ENCODE measurements at places on chromosomes 13 and 19.

DNA sequence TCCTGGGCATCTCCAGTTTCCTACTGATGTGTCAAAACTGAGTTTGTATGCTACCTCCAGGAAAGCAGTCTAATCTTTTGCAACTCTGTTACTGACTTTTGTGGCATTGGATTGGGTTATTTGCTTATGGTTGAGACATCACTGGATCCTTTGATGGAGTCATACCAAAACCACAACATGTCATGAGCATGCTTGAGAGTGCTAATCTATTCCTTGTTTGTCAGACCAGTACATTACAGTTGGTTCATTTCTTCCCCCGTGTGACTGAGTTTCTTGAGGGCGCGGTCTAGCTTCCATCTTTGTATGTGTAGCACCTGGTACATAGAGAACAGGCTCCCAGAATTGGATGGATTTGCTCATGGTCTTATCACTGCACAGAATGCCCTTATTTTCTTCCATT lies 43.2 kb downstream of the SUGT1 start:
- DNase-seq = no peak

- no peak for DNase-seq
Observed at GRCh38 chr13:18996627-18997051, 185.0 kb downstream of the TUBA3C start.

DNA sequence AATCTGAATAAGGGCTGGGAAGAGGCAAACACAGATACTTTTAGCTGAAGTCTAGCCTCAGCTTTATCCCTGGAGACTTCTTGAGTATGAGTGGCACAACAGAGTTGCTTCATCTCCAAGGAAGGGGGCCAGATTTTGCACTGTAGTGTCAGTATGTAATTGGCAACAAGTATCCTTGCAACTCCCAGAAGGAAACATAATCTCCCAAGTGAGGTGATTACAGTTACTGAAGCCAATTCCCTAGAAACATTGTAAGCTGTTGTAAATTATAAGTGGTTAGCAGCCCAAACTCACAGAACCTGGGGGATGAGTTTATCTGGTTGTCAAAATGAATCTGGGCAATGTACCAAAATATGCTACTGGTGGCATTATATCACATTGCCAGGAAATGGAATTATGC lies 2065.7 kb upstream of the PCDH20 start:
- DNase-seq = no peak

DNA sequence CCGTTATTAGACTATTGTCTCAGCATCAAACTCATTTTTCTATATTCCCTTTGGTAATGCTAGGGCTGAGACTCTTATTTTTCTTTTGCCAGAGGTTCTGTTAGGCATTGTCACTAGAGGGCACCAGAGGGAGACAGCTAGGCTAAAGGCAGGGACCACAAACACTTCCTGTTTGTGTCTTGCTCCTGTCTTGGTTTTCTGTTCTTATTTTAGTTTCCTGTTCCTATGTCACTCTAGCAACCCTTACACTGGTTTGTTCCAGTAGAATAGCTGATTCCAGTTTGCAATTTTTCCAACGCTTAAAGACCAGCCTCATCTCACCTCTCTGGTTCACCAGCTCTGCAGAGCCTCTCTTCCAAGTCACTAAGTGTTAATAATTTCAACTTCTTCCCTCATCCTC lies 772.0 kb downstream of the DIAPH3 start:
- DNase-seq = no peak

DNA sequence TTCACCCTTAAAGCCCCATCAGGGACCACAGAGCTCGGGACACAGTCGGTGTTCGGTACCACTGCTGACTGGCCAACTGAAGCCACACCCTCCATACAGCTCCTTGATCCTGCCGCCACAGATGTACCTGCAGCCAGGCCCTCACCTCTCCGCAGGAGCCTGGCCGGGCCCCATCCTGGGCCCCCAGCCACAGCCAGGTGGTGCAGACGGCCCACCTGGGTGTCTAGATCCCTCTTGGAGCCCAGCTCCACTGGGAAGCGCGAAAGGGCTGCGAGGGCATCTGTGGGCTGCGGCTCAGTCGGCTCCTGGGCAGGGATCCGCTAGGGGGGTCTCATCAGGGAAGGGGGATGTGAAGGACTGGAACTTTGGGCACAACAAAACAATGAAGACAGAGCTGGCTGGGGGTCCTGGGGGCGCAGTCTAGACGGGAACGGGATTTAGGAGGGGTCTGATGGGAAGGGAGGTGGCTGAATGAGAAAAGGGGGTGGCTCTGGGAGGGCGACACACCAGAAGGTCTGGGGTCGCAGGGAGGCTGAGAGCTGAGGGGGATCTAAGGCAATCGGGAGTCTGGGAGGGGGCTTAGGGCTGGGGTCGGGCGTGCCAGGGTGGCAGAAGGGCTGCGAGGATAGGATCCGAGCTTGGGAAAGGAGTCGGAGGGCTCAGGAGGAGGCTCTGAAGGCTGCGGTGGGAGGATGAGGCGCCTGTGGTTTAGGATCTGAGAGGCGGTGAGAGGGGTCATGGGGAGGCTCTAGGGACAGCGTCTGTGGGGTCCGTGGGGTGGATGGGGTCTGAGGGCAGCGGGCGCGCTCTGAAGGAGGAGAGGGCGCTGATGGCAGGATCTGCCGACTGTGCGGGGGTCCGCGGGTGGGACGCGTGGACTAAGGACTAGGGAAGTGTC lies 15.8 kb downstream of the PRODH2 start:
- DNase-seq = no peak

- no peak for DNase-seq
Observed at GRCh38 chr19:31504221-31504620, 155.0 kb upstream of the TSHZ3 start.

DNA sequence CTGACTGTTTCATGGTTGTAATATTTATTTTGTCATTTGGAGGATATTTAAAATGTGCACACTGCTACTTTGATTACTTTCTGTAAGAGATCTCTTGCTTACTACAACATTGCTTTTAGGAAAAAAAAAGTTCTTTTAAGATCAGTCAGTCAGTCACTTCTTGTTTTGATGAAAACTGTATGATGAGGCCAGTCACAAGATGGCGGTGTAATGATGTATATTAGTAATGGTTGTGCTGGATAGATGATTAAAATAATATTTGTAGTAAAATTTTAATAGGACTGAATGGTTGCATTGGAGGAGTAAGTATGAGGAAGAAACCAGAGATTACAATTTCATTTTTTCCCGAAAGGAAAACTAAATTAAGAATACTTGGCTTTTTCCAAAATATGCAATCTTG lies 2411.1 kb downstream of the PCDH9 start:
- DNase-seq = no peak

- DNase-seq = no peak
Observed at GRCh38 chr13:67277581-67277980, 47.4 kb upstream of the PCDH9 start.

- no peak for DNase-seq
Observed at GRCh38 chr19:22533761-22534160, 100.4 kb upstream of the ZNF492 start.

- DNase-seq = peak; percentile 74
Observed at GRCh38 chr19:2636897-2637683, 65.4 kb downstream of the GNG7 start.

DNA sequence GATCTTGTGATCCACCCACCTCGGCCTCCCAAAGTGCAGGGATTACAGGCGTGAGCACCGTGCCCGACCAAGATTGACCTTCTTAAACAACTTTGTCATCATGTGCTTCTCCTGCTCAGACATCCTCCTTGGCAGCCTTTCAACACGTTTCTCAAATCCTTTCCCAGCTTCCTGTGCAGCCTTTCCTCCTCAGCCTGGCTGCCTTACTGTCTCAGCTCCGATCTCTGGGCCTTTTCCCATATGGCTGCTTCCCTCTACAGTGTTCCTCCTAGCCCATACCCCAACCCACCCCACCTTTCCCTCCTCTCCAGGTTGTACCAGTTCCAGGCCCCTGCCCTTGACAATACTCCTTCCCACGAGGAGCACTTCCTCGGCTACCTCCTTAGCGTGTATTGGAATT lies 7.2 kb downstream of the PHF11 start:
- no peak for DNase-seq

- DNase-seq = no peak
Observed at GRCh38 chr13:111515635-111516034, 195.2 kb downstream of the TEX29 start.

- no peak for DNase-seq
Observed at GRCh38 chr19:18649371-18650020, 12.7 kb downstream of the KLHL26 start.

GRCh38 chr13:85828094-85828684 lies 29.0 kb upstream of the SLITRK6 start:
- DNase-seq = no peak

DNA sequence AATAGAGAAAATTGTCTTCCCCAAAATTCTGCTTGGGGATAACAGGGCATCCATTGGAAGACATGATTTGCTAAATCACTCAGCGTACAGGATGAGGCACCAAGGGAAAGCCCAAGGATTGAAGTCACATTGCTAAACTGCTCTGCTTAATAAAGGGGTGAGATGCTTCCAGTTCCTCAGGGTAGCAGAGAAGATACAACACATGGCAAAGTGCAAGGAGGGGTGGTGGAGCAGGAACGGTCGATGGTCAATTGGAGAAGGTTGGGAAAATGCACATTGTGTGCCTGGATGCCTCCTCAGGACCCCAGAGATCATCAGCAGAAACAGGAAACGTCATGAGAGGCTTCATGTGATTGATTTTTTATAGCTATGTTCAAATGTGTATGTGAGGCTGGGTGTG lies 116.3 kb upstream of the SOX1 start:
- no peak for DNase-seq

DNA sequence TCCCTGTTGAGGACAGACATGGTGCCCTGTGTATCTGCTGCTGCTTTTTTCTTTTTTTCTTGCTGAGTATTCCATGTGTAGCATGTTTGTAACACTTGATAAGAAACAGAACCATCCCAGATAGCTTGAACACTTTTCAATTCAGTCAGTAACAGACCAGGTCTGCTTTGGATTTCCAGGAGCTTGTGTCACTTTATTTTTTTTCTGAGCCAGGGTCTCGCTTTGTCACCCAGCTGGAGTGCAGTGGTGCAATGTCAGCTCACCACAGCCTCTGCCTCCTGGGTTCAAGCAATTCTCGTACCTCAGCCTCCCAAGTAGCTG lies 43.7 kb downstream of the BBC3 start:
- no peak for DNase-seq

DNA sequence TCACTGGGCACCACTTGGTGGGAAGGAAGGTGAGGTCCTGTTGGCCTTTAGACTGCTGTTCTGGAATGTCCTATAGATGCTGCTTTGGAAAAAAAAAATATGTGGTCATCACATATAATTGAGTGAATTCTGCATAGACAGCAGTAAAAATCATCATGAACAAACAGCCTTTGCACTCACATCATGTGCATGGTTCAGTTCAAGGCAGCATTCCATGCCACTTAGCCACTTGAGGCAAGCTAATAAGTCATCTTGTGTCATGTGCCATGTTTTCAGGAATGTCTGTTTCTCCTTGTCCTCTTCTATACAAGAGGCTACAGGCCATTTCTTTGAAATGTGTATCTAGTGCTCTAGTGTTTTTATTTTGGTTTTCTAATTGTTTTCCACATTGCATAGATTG lies 43.9 kb upstream of the TSC22D1 start:
- DNase-seq = no peak

DNA sequence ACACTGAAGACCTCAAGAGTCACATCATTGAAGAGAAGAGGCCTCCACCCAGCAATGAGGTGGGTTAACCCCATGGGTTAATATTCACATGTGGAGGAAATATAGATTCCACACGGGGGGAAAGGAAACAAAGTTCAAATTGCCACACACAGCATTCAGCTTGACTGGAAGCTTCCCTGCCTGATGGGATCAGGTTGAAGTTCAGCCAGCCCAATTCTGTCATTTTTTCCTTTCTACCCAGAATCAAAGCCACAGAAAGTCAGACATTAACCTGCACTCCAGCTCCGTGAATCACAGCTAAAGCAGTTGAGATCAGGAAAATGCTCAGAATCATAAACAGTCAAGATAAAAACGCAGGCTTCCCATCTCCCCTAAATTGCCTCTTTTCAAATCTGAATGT lies 208.7 kb upstream of the OBI1 start:
- no peak for DNase-seq

DNA sequence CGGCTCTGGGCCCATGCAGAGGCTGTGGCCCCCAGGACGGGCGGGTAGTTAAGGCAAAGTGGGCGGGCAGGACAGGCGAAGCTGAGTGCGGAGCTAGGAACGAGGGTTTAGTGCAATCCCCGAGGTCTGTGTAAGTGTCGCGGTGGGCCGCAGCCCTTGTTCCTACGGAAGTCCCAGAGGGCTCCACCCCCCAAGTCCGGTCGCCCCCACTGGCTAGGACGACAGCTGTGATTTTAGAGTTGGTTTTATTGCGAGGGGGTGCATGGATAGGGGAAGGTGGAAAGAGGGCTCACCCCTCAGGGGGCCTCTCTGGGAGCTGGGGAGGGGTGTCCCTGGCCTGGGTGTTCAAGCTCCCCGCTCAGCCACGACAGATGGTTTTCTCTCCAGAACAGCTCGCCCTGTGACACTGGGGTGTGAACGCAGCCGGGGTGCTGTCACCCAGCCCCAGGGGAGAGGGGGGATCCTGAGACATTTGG lies 21.7 kb downstream of the ZBTB7A start:
- no peak for DNase-seq

DNA sequence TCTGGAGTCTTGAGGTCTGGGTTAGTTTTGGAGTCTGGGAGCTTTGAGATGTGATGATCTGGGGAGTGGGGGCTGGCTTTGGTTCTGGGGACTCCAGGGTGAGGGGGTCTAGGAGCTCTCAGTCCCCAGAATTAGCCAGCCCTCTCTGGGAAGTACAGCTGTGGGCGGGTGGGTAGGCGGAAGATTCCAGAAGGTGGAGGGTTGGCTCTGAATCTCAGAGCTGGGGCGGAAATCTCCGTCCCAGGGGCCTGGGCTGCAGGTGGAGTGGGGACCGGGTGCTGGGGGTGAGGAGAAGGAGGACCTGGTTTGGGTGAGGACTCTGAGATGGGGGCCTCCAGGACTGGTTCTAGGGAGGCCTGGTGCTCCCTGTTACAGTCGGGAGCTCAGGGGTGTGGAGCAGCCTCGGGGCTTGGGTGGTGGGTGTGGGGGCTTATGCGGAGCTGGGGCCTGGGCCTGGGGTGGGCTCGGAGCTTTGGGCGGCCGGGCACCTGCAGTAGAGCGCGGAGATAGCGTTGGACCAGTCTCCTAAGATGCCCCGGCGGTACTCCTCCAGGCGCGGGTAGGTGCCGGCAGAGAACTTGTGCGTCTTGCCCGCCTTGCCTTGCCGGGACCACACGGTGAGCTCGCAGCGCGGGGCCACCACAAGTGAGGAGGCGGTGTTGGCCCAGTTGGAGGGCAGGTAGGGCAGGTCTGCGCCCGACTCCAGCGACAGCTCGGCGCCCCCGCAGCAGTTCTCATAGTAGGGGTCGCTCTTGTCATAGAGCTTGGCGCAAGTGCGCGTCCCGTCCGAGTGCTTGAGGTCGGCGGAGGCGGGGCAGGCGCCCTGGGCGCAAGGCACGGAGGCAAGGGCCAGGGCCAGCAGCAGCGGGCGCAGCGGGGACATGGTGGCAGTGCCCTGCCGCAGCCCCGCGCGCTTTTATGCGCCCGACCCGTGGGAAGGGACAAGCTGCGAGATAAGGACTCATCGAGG lies at the start of gene SYCN:
SYCN (minus strand) TSS at position 892 of the 970 bp plus-strand sequence; CDS start at position 883, 9 bp downstream.
- no peak for DNase-seq

- no peak for DNase-seq
Observed at GRCh38 chr13:27978301-27978968, 9.3 kb upstream of the CDX2 start.

GRCh38 chr19:18898607-18899408 lies 2.9 kb upstream of the CERS1 start:
- no peak for DNase-seq

Measured in activated B cell treated with CpG ODN at 0.5 μM for 24 hours (primary cell).